ENCODE measurements at places on chromosomes 4 and X.

DNA sequence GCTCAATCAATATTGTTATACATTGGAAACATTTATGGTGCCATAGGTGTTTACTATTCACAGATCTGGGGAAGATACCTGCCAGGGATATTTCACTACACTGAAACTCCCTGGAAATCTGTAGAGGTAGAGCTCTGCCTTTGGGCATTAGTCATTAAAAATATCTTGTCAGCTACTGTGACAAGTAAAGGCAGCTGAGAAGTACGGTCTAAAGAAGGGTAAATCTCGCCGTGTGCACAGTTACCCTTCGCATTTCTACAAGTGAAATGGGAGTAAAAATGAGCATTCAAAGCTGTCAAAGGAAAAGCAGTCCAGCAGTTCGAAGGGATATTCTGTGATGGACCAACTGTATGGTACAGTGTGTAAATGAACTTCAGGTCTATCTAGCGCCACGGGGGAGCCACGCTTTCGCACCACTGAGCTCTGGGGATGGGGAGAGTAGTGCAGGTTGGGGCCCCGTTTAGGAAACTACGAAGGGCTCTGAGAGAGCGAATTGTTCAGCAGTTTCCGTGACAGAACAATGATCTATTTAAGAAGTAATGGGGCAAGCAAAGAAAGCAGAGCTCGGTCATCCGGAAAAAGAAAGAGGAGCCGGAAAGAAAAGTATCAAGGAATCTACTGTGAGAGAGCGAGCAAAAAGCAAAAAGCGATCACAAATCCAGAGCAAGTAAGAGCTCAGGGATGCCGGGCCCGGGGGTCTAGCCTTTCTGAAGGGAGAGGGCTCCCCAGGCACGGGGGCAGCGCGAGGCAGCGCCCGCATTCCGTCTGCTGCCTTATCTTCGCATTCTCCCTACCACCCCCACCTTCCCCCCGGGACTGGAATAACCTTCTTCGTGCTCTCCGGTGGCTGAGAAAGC, 646 bp downstream of the TIGD4 start:
- DNase-seq: no peak

- DNase-seq: no peak
These were observed 35.7 kb downstream of the MSL3 start for GRCh38 chrX:11793734-11794133.

DNA sequence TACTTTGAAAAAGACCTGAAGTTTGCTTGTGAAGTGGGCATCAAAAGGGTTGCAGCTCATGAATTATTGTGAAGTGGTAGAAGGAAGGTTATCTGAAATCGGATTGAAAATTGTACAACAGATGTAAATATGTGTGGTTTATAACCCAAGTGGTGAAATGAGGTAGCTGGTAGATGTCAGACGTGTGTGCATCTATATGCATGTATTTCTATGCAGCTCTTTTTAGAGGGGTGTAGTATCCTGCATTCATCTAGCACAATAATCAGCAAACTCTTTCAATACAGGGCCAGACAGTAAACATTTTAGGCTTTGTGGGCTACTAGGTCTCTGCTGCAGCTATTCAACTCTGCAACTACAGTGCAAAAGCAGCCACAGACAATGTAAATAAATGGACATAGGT, 9.4 kb downstream of the ATRX start:
- no peak for DNase-seq

GRCh38 chr4:2831611-2832308, 11.9 kb upstream of the ADD1 start:
- no peak for DNase-seq

GRCh38 chr4:76546759-76547742, 112.0 kb downstream of the SHROOM3 start:
- DNase-seq: no peak

- DNase-seq: no peak
These were observed 103.5 kb downstream of the CNOT6L start for GRCh38 chr4:77715414-77716290.

DNA sequence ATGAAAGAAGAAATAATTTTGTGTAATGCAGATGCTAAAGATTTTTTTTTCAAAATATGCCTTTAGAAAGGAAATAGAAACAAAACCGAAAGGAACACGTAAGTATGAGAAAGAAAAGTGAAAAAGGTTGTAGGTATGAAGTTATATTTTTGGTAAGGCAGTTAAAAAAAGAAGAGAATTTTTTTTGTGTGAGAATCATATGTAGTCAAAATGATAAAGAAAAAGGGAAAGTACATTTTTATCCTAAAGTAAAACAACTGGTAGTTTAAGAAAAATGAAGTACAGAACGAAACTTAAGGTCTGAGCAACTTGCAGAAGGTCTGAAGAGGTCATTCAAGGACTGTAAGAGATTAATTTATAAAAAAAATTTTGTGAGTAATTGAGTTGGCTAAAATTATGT, 164.0 kb upstream of the TRAM1L1 start:
- no peak for DNase-seq

DNA sequence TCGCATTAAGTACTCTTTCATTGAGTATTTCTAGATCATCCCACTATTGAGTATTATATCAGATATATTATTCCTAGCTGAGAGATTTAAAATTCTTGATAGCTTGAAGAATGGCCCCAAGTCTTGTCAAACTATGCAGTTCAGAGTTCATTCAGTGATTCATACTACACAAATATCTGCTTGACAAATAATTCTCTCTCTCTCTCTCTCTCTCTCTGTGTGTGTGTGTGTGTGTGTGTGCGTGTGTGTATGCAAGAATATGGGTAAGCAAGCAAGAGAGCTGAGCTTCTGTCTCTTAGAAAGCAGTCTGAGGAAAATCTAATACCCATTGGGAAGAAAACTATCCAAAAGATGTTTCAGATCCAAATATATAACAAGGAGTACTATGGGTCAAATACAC, 142.0 kb downstream of the SLC10A7 start:
- DNase-seq: no peak

DNA sequence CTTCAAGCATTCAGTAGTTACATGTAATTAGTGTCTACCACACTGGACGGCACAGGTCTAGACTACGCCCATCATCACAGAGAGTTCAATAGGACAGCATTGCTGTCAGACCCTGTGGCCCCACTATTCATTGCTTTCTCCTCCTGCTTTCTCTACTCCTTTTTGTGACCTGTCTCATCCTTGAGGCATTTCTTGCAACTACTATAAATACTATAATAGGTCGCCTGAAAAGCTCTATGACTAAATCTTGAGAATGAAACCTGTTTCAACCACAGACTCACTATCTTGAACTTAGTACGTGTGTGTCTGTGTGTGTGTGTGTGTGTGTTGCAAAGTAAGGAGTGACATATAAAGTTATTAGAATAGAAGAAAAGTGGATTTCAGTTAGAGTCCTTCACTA, 252.9 kb upstream of the KLF3 start:
- DNase-seq: no peak

GRCh38 chrX:1807301-1807731, 192.5 kb downstream of the ASMT start:
- DNase-seq: no peak

DNA sequence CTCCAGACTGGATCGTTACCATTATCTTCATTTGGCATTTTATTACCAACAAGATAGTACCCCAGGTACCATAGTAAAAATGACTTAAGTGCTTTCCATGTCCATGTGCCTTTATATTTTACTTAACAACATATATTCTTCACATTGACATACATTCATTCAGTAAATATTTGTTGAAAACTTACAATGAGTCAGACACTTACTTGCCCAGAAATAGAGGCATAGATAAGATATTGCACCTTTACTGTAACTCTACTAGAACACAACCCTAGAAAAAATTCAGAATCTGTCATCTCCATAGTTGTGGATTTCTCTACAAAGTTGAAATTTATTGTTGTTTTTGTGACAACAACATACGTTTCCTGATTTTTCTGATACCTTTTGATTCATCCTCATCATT, 640.6 kb downstream of the RPA4 start:
- DNase-seq: no peak

All from brain pericyte (primary cell).